ENCODE measurements at places on chromosomes 5 and 9.

DNA sequence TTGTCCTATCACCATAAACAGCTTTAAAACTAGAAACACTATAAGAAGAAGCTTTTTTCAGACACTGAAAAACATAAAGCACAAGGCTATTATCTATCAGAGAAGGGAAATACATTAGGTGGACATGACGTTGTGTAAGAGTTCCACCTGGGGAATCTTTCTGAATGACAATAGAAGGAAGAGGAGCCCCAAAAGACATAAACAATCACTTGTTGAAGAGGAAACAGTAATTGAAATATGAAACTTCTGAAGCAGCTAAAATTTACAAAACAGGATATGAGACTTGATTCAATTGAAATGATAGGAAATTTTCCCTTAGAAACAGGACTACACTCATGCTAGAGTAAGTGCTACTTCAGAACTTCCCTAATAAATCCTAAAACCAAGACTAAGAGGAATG lies 933.6 kb downstream of the EFNA5 start:
- no peak for DNase-seq

DNA sequence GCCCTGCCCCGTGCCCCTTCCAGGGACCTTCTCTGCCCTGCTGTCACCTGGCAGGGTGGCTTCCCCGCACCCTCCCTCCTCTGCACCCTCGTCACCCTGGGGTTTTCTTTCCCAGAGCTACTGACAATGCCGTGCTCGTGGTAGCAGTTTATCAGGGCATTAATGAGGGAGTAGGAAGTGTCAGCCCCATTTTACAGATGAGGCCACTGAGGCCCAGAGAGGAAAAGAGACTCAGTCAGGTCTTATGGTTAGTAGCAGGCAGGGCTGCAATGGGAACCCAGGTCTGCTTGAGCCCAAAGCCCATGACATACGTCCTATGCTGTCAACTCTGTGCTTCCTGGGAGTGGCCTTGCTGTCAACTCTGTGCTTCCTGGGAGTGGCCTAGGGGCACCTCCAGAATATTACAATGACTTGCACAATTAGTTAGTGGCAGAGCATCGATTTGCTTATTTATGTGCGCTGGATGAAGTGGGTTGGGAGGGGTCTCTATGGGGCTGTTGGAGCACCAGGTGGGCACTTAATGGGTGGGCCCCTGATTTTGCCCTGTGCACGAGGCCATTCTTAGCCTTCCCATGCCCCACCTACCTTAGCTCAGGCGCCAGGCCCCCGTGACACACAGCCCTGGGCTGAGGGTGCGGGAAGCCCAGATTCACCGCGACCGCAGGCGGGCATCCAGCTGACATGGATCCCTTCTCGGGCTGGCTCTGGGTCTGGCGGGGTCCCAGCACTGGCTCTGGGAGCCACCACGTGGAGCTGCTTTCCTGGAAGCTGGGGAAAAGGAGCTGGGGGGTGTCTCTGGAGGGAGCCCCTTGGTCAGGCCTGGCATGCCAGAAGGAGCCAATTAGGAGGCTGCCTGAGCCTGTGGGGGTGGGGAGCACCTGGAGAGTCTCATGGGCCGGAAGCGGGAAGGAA lies 82.0 kb upstream of the ORM1 start:
- no peak for DNase-seq

GRCh38 chr9:129094387-129095169 lies 13.7 kb downstream of the DOLPP1 start:
- DNase-seq: no peak

DNA sequence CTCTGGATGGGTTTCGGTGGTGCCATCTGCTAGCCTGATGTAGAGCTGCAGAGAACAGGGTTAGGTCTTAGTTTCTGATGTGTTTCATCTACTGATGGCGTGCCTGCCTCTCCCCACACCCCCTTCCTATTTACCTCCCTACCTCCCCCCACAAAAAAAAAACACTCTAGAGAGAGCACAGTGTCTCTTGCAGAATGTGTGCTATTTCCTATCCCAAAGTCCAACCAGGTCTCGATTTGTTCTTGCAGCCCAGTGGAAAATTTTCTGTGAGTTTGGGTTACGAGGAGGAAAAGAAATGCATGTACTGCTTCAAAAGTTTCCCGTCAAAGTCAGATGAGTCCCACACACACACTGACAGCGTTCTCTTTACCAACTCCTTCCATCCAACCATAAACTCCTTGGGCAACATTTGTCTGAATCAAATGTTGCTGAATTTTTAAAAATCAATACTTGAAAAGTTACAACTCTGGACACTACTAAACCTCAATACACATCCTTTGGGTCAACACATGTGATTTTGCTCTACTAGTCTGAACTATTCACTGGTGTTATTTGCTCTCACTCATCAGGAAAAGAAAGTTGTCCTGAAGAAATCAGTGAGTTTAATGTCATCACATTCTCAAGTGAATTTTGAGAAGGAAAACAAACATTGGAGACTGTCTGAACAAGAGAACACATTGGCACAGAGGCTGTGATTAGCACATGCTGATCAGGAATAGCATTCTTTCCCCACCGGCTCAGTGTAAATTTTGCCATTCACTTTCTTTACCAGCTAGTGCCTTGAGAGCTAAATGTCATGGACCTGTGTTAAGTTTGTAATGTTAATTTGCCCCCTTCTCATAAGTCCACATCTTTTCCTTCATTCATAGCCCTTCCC lies 84.1 kb downstream of the MAMDC2 start:
- no peak for DNase-seq

GRCh38 chr5:138448481-138449398 lies 9.9 kb downstream of the REEP2 start:
- DNase-seq: no peak

DNA sequence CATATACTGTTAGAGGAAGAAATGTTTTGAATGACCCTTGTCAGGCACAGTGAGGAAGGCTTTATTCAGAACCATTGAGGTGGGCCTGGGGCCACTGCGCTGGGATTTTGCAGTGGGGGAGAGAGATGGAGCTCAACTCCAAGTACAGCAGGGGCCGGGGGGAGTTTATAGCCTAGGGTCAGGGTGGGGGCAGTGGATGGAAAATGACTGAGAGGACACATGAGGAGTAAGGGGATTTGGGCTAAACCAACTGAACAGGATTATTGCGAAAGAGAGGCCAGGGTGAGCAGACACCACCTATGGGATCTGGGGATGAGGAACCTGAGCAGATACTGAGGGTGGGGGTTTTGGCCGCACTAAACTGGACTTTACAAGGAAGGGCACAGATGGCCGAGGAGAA lies 6.3 kb downstream of the CEP72 start:
- DNase-seq: no peak

DNA sequence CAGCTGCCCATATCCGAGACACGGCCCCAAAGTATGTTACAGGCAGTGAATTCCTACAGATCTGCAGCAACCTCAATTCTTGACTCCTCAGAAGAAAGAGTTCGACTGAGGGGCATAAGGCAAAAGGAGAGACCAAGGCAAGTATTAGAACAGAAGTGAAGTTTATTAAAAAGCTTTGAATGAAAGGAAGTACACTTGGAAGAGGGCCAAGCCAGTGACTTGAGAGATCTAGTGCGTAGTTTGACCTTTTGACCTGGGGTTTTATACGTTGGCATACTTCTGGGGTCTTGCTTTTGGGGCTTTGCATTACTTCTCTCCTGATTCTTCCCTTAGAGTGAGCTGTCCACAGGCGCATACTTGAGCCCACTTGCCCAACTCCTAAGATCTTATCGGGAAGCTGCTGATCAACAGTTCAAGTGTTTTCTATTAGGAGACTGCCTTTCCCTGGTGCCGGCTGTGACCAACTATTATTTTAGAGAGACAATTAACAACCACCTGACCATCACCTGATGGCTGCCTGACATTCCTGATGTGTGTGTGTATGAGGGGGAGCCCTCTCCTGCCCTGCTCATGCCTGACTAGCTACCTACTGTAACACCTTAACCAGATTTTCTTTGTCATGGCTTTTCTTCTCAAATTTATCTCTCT lies 1.5 kb upstream of the DEPDC1B start:
- no peak for DNase-seq

GRCh38 chr5:107426209-107426608 lies 244.5 kb downstream of the EFNA5 start:
- no peak for DNase-seq

- no peak for DNase-seq
Observed at GRCh38 chr5:111703662-111704061, 53.3 kb downstream of the NREP start.

GRCh38 chr5:68149189-68149588 lies 66.4 kb upstream of the PIK3R1 start:
- no peak for DNase-seq

GRCh38 chr5:171692107-171692506 lies 93.5 kb upstream of the SMIM23 start:
- DNase-seq: no peak

GRCh38 chr9:112245126-112245525 lies 70.0 kb upstream of the SUSD1 start:
- DNase-seq: no peak

GRCh38 chr5:36792560-36793180 lies 83.9 kb upstream of the NIPBL start:
- no peak for DNase-seq

DNA sequence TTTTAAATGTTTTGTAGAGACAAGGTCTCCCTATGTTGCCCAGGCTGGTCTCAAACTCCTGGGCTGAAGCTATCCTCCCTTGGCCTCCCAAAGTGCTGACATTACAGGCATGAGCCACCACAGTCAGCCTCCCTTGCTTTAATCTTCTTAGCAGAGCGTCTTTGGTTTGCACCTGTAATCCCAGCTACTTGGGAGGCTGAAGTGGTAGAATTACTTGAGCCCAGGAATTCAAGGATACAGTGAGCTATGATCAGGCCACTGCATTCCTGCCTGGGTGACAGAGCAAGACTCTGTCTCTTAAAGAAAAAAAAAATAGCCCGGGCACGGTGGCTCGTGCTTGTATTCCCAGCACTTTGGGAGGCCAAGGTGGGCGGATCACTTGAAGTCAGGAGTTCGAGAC lies 27.8 kb downstream of the UBE2D2 start:
- no peak for DNase-seq

GRCh38 chr5:180034564-180034963 lies 37.0 kb downstream of the RNF130 start:
- no peak for DNase-seq

DNA sequence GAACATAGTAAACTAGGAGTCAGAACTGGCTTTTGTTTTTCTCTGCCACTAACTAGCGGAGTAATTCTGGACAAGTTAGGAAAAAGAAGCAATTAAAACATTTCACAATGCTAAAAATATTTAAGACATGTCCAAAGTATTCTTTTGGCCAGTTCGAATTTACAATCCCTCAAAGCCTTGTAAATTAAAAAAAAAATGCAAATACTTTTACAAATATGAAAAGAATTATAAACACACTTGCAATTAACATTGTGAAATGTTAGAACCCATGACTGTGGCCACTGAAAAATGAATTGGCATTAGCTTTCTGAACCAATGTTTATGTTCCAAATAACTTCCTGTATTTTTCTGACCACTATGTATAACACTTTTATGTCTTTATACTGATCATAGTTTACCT lies 2.2 kb downstream of the RAD1 start:
- no peak for DNase-seq

- DNase-seq: no peak
Observed at GRCh38 chr9:93486268-93486667, 32.9 kb upstream of the FAM120AOS start.

DNA sequence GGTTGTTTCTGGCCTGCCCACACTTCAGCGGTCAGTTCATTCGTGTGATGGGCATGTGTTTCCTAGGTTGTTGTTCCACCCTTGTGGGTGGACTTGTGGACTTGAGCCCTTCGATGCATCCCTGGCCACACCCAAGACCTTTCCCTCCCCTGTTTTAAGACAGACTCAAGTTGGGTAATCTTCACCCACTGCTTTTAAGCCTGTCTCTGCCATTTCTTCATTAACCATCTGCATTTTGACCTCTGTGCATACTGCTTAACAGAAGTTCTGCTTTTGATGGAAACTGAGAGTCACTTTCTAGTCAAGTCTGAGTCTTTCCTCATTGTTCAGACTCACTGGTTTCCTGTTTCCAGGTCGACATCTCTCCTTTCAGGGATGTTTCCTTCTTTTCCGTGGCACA lies 233.7 kb downstream of the ARHGEF28 start:
- DNase-seq: no peak

- DNase-seq: no peak
Observed at GRCh38 chr9:5492965-5493678, 17.2 kb upstream of the PDCD1LG2 start.

DNA sequence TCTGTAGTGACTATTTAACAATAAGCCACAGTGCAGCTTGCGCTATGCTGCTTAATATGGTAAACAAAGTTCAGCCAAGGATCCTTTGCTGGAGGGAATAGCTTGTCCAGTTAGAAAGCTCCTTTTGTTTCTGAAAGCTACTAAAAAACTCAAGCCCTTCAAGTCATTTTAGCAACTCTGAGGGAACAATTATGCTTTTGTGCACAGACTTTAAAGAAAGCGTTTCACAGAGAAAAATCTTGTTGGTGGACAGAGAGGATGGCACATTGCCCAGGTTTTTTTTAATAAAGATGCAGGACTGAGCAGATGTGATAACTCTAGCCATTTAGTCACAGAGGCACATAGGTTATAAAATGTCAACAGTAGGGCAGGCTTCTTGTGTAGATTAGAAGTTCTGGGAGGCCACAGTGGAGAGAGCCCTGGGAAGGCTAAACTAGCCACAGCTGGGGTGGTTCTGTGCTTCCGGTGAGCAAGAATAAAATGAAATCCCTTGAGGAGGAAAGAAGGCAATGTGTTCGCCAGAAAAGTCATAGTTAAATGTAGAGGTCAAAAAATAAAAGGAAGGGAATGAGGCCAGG lies 63.4 kb downstream of the ALDH7A1 start:
- no peak for DNase-seq

- DNase-seq: no peak
Observed at GRCh38 chr5:59055745-59056448, 473.0 kb downstream of the RAB3C start.

DNA sequence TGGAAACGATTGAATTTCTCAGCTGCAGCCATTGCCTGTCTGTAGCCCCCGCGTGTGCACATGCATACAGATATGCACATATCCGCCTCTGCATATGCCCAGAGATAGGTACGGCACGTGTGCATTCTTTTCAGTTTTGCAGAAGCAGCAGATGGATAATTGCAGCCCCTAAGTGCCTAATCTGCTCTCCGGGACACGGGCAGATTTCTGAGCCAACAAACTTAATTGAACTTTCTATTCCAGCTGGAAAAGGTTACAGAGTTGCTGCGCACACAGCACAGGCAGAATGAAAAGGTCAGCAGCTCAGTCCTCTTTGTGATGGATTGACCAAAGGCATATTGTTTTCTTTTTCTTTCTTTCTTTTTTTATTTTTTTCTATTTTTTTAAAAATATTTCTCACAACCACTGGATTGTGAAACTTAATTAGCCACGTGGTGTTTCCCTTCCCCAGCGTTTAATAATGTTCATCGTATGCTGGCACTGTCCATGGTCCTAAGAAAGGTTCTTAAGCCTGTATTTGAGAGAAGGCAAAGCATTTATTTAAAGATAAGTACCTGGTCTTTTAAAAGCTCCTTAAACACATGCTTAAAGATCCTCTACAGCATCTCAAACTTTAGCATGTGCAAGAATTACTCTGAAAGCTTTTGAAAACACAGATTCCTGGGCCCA lies 270.2 kb upstream of the BRINP1 start:
- DNase-seq: no peak
